ENCODE measurements at places on chromosomes 11 and 22.
A peak's percentile ranks its signal among the peaks of the same experiment; 100 is the strongest.

GRCh38 chr11:102757823-102758549 lies 22.4 kb downstream of the MMP10 start:
- peak; percentile 15 for DNase-seq

- no peak for DNase-seq
These were observed 79.7 kb downstream of the MYO7A start for GRCh38 chr11:77207618-77208313.

- no peak for DNase-seq
These were observed 17.9 kb upstream of the NUCB2 start for GRCh38 chr11:17258670-17259069.

GRCh38 chr11:61171907-61172306 lies 10.7 kb upstream of the VPS37C start:
- DNase-seq = no peak

DNA sequence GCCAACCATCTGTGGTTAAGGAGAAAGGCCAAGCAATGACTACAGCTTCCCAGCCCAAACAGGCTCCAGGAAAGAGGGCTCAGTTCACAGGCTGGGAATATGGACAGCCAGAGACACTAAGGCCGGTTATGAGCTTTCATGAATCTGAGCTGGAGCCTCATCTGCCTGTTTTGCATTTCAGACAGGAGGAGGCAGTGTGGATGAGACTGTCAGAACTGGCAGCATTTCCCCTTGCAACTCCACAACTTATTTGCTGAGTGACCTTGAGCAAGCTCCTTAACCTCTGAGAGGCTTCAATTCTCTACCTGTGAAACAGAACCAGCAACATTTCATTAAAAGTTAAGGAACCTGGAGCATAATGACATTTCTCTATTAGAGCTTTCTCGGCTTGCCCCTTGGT lies 264.0 kb downstream of the ETS1 start:
- DNase-seq = peak; percentile 68

DNA sequence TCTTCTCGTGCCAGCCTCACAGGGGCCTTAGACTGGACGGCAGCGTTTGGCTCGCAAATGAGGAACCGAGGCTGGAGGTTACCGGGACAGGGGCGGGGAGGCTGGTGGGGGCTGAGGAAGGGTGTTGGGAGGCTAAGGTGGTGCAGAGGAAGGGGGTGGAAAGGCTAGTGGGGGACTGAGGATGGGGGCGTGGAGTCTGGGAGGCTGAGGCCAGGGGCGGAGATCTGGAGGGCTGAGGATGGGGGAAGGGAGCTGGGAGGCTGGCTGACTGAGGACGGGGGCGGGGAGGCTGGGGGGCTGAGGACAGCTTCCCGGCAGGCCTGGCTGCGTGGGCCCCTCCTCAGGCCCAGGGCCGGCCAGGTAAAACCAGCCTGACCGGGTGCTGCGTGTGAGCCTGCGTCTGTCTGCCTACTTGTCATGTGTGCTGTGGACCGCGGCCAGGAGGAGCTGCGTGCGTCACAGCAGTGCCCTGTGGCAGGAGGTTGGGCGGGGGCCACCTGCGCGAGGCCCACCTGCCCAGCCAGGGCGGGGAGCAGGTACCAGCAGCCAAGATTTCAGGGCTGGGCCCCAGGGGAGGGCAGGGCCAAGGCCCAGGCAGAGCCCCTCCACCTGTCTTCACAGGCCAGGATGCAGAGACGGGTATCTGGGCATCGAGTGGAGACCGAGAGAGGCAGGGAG lies 9.4 kb upstream of the PIM3 start:
- no peak for DNase-seq

DNA sequence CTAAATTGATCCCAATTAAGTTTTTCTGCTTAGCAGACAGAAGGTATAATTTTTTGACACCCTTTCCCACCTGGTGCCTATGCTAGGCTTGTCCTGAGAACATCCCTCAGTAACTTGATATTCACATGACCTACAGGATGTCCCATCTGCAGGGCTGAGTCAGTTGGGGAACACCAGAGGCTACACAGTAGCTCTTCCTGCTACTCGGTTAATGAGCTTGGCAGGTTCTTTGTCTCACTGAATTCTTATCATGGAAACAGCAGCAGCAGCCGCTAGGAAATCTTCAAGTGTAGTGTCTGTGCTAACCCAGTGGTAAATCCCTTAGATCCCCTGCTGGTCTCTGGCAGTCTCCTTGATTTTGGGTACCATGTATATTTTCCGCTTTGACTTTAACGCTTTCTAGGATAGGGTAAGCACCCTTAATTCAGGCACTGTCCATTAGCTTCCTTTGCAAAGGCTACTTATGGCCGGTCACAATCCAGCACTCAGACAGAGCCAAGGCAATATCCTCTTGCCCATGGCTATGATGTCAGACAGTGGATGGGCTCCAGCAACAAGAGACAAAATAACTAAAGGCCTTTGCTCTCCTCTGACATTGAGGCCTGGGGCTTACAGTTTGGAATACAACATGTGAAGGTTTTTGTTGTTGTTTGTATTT lies 8.5 kb downstream of the MRPL16 start:
- DNase-seq = no peak

DNA sequence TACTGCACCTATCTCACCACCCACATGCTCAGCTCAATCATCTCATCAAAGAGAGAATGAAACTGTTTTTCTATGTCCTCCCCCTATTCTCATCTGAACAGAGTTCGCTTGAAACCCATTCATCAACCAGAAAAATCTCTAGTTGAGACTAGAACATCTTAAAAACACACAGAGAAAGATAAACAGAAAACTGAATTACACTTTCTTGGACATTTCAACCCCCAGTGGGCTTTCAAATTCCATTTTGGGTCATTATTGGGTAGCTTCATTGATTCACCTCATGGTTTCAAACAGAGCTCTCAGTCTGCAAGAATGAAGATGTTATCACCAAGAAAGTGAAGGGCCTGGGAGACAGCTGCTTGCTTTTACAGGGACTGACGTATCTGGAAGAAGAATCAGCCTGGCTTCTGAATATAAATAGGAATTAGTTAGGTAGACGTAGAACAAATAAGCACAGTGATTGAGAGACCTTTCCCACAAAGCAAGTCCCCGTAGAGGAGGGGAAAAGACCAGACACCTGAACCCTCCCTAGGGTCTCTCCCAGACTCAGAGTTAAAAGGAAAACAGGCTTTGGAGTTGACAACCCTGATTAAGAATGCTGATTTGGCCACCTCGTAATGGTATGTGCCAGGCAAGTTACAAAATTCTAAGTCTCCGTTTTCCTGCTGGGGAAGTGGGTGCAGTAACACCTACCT lies 155.7 kb downstream of the BBOX1 start:
- DNase-seq = no peak

DNA sequence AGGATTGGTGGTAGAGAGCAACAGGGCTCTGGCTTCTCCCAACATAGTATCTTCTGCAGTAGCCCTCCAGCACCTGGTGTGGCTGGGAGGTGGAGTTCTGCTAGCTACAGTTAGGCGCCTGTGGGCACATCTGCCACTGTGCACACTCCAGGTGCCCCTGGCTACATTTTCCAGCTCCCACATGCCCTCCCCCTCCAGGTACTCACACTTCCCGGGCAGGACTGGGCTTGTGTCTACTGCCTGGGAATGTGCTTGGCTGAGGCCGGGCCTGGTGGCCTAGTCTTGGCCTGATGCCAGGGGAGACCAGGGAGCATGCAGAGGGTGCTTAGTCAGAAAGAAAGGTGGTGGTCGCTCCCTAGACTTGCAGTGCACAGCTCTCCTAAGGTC lies 15.8 kb downstream of the PHLDB1 start:
- no peak for DNase-seq

DNA sequence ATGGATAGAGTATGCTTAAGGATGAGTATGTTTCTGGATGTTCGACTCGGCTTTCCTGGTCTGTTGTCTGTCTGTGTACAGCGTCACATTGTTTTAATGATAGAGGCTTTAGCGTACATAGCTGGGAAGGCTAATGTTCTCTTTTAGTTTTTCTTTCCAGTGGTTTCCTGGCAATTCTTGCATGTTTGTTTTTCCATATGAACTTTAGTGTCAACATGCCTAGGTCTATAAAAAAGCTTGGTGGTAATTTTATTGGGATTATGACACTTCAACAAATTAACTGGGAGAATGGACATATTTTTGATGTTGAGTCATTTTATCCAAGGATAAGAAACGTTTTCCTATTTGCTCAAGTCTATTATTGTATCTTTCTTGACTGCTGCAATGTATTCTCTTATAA lies 17.6 kb downstream of the F2 start:
- no peak for DNase-seq

- no peak for DNase-seq
These were observed 52.0 kb downstream of the KCNJ1 start for GRCh38 chr11:128814856-128815705.

- peak; percentile 73 for DNase-seq
These were observed 16.9 kb upstream of the RAC2 start for GRCh38 chr22:37260901-37261336.

GRCh38 chr11:64758330-64759079 lies 1.3 kb downstream of the PYGM start:
- no peak for DNase-seq
